ENCODE measurements at places on chromosomes 1 and 21. TPM values are rescaled to one million over a fixed set of nuclear protein-coding genes. Genes with fewer than 3 reads are reported as not detected.

DNA sequence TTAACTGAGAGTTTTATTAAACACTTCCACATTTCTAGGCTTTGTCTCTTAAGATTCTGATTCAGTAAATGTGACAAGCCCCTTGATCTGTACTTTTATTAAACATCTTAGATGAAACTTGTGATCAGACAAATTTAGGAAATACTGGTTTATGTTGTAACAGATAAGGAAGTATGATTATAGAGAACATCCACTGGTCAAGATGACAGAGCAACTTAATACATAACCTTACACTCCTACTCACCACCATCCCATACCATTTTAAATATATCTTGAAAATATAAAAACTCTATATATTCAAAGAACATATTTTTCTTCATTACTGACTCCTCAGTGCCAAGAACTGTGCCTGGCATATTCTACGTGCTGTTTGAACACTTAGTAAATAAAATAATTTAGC, 217.5 kb downstream of the LRRC40 start:
- DNase-seq, result no peak

DNA sequence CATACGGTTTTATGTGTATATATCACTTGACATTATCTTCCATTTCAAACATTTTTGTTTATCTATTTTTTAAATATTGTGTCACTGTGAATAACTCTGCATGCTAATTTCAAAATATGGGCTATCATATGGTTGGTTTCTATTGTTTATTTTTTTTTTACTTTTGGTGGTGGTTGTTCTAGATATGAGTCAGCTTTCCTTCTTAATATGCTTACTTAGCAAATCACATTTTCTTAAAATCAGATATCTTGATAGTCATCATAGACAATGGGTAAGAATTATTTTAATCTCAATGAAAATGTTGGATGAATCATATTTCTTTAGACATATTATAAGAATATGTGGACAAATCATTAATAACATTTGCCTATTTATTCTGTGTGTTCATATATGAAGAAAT, 881.5 kb downstream of the BRINP3 start:
- DNase-seq, result no peak

DNA sequence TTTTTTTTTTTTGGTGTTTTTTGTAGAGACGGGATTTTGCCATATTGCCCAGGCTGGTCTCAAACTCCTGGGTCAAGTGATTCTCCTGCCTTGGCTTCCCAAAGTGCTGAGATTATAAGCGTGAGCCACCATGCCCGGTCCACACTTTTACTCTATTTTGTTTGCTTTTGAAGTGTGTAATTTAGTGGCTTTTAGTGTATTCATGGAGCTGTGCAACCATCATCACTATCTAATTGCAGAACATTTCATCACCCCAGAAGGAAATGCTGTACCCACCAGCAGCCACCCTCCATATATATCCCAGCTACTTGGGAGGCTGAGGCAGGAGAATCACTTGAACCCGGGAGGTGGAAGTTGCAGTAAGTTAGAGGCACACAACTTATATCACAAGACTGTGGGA, 136.9 kb upstream of the ERRFI1 start:
- DNase-seq, result no peak

GRCh38 chr1:72009173-72010093, 272.9 kb downstream of the NEGR1 start:
- no peak for DNase-seq

GRCh38 chr1:236534151-236534651, 10.4 kb downstream of the LGALS8 start:
- no peak for DNase-seq

DNA sequence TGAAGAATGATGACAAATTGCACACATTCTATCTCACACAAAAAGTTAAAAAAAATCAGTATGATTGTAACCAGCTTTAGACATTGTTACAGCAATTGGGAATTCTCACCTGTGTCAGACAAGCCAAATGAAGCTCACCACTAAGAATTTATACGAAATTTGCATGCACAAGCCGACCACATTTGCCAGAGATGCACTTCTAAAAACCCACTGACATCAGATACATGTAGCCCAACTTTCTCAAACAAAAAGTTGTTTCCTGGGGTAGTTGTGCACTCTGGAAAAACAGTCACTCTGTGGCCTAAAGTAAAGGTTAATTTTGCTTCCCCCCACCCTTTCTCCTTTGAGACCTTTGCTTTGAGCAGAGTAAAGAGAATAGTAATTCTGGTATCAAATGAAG, 67.9 kb upstream of the IL12RB2 start:
- DNase-seq, result no peak

GRCh38 chr1:27044613-27045151, 32.0 kb upstream of the TENT5B start:
- DNase-seq, result peak; percentile 89

DNA sequence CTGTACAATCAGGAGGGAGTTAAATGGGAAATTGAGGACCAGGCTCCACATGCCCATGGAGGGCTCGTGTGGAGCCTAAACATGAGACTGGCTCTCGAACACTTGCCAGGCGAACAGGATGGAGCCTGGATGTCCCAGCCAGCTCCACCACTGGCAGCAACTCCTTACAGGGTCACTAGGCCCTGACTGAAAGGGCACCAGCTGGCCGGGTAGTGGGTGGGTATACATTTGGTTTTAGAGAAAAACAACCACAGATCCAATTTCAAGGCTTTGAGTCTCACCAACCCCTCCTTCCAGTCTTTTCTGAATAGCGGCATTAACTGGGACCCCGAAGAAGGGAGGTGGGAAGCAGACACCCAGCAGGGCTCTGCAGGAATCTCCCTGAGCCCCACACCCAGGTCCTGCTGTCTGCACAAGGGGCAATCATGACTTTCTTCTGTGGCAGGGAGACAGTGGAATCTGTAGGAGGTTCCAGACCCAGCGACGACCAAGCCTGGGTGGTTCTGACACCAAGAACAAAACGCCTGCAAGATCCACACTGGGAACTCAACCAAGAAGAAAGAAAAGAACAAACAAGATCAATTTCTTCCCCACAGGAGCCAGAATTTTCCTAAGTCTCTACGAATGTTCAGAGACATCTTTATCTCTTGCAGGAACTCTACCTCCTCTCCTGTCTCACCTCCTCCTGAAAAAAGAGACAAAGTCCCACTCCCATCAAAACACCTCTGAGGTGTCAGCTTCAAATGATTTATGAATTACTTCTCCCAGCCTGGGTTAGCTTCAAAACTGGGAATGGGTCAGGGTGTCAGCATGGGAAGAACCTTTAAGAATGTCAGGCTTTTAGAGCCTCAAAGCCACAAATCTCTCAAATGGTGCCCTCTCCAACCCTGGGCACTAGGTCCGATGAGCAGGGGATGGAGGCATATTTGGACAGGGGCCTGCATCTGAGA, 26.5 kb upstream of the SRP9 start:
- DNase-seq, result no peak

DNA sequence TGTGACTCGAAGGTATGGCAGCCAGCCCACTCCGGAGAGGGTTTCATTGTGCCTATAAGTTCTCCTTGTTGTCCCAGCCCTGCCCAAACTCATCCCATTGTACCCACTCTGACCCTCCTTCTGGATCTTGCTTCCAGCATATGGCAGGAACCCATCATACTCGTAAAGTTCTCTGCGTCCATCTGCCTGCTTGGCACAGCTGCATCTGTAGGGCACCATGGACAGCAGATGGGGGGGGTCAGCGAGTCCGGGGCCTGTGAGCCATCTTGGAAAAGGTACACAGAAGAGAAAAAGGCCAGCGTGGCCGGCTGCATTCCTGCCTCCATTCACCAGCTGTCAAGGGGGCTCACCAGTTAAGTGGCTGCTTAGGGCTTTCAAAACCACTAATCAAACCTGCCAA, 94.9 kb upstream of the IGSF21 start:
- DNase-seq, result no peak

DNA sequence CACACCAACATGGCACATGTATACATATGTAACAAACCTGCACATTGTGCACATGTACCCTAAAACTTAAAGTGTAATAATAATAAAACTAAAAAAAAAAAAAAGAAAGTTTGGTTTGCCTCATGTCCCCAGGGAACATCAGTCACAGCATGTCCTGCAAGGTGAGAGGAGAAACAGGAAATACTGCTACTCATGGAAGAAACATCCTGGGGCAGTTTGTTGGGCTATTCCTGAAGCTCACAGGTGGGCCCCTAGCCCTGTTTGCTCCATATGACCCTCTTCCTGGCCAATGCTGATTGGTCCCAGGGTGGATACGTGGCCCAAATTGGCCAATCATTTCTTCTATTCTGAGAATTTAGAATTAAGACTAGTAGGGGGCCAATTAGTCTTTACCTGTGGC, 103.4 kb upstream of the ADAR start:
- DNase-seq, result no peak

DNA sequence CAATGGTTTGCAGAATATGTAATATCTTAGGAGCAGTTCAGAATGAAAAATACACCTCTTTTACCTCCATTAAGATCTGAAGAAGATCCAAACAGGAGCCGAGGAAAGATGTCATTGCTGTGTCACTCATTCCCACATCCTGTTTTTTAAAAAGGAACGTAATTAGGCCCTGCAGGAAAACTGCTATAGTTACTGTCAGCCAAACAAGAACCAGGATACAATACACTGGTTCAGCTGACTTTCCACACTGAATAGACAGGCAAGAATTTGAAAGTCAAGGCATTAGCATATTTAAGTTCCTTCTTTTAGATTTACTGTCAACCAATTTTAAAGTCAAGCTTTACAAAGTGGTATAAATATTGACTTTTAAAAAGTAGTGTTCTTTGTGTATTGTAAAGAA, 63.8 kb downstream of the IARS2 start:
- DNase-seq, result no peak

- no peak for DNase-seq
Observed at GRCh38 chr1:2612591-2613365, 20.0 kb downstream of the MMEL1 start.

DNA sequence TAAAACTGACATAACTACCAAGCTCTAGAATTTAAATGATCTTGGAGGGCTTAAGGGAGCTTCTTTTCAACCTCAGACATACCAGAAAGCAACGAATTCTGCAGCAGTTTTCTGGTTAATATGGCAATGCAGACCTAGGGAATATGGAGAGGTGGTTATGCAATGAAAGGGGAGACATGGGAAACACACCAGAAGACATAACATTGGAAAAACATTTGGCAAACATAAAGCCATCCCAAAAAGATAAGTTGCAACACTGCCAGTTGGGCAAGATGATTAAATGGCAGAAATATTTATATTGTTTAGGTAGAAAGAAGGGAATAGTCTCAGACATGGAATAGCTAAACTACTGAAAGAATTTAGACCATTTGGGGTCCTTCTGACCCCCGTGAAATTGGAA, 104.5 kb downstream of the KCNJ6 start:
- no peak for DNase-seq

Gene CATSPERE
- total RNA-seq, result 1.7 TPM

Gene GMEB1
- total RNA-seq, result 6.3 TPM

Gene MYBPH
- total RNA-seq, result not detected

Gene ANKRD65
- 16.4 TPM for total RNA-seq

Gene CR2
- total RNA-seq, result not detected

Data from ovary (tissue), 10 donors.